ENCODE measurements at places on chromosomes 3 and 15. TPM values are rescaled to one million over a fixed set of nuclear protein-coding genes. Genes with fewer than 3 reads are reported as not detected.

NR1D2 gene
- total RNA-seq = 85.2 TPM

GRCh38 chr3:71069797-71070196 is 513.7 kb downstream of the FOXP1 start:
- no peak for DNase-seq

DNA sequence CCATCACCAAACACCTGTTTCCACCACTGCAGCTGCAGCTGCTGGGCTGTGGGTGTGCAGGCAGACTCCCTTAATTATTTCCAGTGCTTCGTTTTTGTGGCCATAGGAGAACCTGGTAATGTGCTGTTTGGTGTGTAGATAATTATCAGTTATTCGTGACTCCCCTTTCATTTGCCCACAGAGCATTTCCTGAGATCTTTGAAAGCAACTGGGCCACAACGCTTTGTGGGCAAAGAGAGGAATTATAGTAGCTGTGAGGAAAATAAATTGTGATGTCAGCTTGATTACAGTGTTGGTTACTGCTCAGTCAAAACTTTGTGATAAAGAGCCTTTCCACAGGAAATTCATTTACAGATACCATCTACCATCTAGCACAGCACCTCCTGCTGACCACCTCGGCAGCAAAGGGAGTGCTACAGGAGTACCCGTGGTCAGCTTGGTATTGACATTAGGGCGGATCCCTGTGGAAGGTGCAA is 193.3 kb upstream of the SLCO3A1 start:
- no peak for DNase-seq

GRCh38 chr3:77197408-77197807 is 157.5 kb downstream of the ROBO2 start:
- DNase-seq = no peak

- peak; percentile 27 for DNase-seq
These were observed 17.8 kb downstream of the USP3 start for GRCh38 chr15:63522225-63522578.

- no peak for DNase-seq
These were observed 1146.6 kb downstream of the ROBO1 start for GRCh38 chr3:78621061-78621716.

DNA sequence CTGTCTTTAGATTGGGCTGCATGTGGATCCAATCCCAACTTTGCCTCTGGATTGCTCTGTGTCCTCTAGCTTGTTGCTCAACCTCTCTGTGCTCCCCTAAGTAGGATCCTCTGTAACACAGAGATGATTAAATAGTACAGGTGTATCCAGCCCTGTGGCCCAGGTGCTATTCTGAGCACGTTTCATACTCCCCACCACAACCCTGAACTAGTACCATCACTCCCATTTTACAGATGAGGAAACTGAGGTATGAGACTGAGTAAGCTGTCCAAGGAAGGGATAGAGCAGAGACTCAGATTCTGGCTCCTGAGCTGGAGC is 7.2 kb downstream of the ISG20 start:
- no peak for DNase-seq

FETUB gene
- not detected for total RNA-seq

GRCh38 chr3:78924711-78925110 is 843.1 kb downstream of the ROBO1 start:
- DNase-seq = no peak

BMF gene
- 9.5 TPM for total RNA-seq

SLC6A20 gene
- total RNA-seq = not detected

GRCh38 chr3:42652611-42653302 is 740 bp upstream of the ZBTB47 start:
- peak; percentile 85 for DNase-seq

- DNase-seq = peak; percentile 1
These were observed 387.0 kb downstream of the ZBBX start for GRCh38 chr3:166993015-166993630.

DNA sequence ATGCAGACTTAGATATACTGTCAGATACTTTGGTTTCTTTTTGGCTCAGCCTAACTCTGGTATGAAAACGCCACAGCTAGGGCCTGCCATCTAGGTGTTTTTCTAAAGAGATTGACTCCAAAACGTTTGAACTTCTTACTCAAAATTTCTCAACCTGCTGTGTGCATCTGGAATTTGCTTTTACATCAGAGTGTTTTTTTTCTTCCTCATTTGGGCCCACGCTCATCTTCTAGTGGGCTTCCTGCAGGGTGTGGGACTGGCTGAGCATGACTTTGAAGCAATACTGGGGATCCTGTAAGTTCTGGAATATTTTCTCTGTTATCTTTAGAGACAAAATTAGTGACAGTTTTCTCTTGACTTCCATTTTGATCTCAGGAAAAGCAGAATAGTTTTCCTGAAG is 117.8 kb downstream of the NR1D2 start:
- no peak for DNase-seq

DNA sequence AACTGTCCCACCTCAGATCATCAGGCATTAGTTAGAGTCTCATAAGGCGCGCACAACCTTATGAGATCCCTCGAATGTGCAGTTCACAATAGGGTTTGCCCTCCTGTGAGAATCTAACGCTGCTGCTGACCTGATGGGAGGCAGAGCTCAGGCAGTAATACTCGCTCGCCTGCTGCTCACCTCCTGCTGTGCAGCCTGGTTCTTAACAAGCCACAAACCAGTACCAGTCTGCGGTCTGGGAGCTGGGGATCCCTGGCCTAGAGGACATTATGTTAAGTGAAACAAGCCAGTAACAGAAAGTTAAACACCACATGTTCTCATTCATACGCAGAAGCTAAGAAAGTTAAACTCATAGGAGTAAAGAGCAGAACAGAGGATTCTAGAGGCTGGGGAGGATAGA is 47.0 kb downstream of the MAP3K13 start:
- no peak for DNase-seq

FAM81A gene
- 0.33 TPM for total RNA-seq

DNA sequence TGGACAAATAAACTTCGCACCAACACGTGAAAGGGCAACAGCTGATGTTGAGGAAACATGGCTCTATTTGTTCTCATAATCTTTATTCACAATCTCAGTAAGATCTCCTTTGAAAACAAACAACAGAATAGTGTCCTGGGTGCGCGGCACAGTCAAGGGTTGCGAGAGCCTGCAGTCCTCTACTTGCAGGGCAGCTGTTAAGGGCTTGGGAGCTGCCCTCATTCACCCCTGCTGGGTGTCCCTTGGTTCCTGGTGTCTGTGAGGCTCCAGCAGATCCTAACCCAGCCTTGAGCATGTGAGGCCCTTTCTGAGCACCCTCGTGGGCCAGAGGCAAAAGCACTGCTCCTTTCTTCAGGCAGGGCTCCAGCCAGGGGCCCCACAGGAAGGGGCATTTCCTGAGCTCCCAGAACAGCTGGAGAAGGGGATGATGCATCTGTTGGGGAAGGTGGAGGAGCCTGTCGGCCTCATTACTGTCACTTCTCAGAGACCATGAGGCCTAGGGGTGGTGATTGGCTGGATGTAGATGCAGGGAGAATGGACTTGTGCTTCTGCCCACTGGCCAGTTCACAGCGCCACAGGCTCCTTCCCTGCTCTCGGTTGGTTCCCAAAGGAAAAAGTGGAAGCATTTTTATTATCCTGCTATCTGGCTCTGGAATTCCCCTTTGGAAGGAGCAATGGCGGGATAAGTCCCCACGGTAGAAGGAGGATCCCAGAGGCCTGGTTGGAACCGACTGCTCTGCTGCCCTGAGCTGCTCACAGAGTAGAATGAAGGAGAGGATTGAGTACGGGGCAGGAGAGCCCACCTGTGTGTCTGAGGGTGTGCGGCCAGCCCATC is 51.9 kb upstream of the KLF13 start:
- DNase-seq = no peak

DNA sequence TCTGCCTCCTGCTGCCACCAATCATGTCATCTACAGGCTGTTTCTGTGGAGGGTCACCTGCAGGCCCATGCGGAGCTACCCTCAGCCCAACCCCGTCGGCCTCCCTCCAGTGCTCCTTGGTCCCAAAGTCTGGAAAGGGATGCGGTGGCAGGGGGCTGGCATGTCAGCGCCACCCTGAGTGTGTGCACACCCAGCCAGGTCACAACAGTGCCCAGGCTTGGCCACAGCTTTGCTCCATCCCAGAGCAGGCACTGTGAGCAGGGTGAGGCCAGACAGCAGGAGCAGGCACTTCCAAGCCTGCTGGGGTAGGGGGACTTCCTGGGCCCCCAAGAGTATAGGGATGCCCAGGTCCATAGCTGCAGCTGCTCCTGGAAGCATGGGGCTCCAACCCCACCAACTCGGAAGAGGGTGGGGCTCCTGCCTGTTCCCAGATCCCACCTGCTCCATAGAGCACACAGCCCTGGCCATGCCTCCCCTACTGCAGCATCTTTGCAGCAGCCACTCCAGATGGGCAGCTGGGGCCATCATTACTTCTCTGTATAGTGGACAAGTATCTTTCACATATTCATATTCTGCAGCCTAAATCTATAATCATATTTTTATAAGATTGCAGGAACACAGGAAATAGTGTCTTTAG is 109.3 kb downstream of the CBLB start:
- DNase-seq = no peak

DNA sequence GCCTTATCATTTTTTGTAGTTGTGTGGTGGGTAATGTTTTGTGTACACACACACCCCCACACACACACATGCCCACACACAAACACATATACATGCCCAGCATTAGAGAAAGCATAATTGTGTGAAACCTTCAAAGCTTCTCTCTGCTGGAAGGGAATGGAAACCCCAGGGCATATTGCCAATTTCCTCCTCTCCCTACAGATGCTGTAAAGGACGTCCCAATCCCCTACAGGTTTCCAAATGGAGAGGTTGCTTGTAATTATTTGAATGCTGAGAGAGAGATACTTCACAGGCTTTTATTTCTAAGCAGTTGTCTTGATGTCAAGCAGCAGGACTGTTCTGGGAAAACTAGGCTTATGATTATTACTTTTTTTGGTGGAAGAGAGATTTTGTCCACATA is 23.0 kb upstream of the CCK start:
- DNase-seq = no peak

DNA sequence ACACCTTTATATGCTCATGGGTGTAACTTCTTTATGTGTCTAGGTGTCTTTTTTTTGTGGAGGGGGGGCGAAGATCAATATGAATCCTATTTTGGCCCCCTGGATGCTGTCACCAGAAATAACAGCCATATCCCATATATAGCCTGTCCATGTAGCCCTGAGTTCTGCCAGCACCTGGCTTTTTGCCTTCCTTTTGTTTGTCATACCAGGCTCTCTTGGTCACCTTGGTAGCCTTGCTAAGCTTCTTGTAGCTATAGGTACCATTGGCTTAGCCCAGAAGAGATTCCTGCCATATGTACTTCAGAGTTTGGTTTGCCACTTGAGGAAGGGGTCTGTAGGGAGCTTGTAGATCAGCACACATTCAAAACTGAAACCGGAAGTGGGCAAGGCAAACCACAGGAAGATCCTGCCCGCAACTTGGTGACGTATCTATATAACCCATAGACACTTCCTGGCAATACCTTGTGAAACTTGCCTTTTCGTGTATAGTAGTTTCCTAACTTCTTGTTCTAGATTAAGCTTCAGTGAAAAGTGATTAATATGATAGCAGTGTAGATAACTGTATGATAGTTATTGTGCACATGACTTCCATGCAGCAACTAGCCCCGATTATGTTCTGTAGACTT is 11.9 kb downstream of the RASA2 start:
- DNase-seq = no peak

GRCh38 chr3:43710607-43711006 is 19.9 kb downstream of the ABHD5 start:
- DNase-seq = no peak

MKRN3 gene
- total RNA-seq = under 0.01 TPM

SUSD5 gene
- 2.3 TPM for total RNA-seq

DNA sequence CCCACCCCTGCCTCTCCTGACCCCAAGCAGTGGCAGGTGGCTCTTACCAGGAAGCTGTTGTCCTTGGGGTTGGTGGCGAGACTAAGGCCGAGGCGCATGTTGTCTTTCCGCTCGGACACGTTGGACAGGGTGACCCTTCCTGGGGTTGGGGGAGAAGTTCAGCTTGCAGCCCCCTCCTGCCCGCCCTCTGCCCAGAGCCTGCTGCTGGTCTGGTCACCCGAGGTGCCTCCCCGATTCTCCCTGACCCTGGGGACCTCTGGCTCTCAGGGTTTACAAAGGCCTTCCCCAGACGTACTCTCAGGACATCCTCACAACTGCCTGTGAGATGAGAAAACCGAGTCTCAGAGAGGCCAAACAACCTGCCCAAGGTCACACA is 67.3 kb downstream of the ITGA11 start:
- no peak for DNase-seq

DNA sequence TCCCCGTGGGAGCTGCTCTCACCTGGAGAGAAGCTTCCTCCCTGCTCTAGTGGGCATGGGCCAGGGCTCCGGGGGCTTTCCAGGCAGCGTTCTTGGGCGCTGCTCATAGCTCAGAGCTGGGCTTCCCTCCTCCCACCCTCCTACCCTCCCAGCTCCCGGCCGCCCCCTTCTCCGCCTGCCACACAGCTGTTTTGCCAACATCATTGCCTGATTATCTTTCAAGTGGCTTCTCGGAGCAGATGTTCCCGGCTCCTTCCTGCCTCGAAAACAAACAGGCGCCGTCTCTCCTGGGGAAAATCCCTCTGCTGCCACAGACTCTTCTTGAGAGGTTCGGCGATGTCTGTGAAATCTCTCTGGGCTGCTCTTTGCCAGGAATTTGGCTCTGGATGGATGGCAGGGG is 195.6 kb downstream of the RPLP1 start:
- DNase-seq = no peak

- peak; percentile 62 for DNase-seq
These were observed 219.0 kb downstream of the ITPR1 start for GRCh38 chr3:4712109-4712508.

DNA sequence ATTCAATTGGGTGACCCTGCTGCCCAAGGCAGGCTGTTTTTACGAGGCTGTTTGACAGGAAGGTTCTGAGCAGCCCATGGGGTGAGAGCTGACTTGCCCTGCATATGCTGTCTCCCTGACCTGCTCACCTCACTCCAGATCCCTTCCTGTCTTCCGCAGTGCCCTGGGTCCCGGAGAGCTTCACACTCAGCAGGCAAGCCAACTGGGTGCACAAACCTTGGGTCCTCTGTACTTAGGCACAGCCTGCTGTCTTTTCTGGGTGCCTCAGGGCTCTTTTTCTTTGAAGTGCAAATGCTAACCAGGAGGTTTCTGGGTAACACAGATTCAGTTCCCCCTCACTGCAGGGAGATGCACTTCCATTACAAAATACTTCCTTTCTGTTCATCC is 32.8 kb downstream of the ZXDC start:
- no peak for DNase-seq

GRCh38 chr3:16789344-16790120 is 95.2 kb upstream of the PLCL2 start:
- DNase-seq = no peak

- peak; percentile 89 for DNase-seq
These were observed 215.5 kb downstream of the PDZRN3 start for GRCh38 chr3:73409138-73409763.

PARP14 gene
- total RNA-seq = 78.3 TPM
